Activated T-helper 2 cell treated with anti-CD3 and anti-CD28 coated beads, Interferon-gamma antibody, Interleukin-2, Interleukin-4, amounts not matched to agents 10 μg/mL and 5 μg/mL and 100 μg/mL, durations not matched to agents 14 hours and 24 hours and 36 hours (primary cell): ENCODE measurements at places on chromosomes 7 and 10. TPM values are rescaled to one million over a fixed set of nuclear protein-coding genes. Genes with fewer than 3 reads are reported as not detected.

Gene AKR1C4
- total RNA-seq, result not detected in 2 replicates

DNA sequence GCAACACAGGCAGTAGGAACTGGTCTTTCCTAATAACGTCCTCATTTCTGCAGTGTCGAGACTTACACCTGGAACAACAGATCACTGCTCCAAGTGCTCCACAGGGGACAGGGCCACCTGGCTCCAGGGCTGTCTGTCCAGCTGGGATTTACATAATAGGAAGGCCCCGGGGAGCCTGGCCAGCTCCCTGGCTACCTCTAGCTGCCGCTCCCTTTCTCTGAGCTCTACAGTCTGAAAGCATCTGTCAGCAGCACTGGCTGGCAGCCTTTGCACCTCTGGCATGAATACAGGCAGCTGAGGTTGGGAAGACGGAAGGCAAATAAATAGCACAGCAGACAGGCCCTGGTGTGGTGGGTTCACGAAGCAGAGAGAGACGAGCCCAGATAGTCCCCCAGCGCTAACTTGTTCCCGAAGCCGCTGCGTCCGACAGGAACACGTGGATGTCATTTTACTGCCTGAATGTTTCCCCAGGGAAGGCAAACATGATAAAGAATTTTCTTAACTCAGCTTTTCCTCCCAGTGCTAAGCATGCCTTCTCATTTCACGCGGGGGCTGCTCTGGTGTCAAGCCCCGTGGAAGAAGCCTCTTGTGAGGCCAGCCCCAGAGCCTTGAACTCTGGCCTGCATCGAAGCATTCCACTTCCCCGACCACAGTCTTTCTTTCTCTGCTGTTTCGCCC is 105.4 kb downstream of the ITIH5 start:
- DNase-seq, result no peak

DNA sequence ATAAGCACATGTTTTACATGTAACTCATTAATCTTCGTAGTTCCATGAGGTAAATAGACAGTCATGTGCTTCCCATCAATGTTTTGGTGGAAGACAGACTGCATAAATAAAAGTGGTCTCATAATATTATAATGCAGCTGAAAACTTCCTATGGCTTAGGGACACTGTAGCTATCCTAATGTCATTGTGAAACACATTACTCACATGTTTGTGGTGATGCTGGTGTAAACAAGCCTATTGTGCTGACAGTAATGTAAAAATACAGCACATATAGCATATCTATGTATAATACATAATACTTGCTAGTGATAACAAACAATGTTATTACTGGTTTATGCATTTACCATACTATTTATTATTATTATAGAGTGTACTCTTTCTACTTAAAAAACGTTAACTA is 37.2 kb upstream of the PLXDC2 start:
- DNase-seq, result no peak

- no peak for DNase-seq
Measured at GRCh38 chr10:4136121-4136520, 351.1 kb upstream of the KLF6 start.
